Skin of body (tissue), 3 donors: ENCODE measurements at places on chromosomes 11 and 22. TPM values are rescaled to one million over a fixed set of nuclear protein-coding genes. Genes with fewer than 3 reads are reported as not detected.

ANGPTL5 gene
- total RNA-seq: 0.39 TPM

HSPB2 gene
- total RNA-seq: 3.2 TPM

ASCL2 gene
- 1.7 TPM for total RNA-seq

SUSD2 gene
- 0.99 TPM for total RNA-seq

HDHD5 gene
- total RNA-seq: 21.4 TPM

DNA sequence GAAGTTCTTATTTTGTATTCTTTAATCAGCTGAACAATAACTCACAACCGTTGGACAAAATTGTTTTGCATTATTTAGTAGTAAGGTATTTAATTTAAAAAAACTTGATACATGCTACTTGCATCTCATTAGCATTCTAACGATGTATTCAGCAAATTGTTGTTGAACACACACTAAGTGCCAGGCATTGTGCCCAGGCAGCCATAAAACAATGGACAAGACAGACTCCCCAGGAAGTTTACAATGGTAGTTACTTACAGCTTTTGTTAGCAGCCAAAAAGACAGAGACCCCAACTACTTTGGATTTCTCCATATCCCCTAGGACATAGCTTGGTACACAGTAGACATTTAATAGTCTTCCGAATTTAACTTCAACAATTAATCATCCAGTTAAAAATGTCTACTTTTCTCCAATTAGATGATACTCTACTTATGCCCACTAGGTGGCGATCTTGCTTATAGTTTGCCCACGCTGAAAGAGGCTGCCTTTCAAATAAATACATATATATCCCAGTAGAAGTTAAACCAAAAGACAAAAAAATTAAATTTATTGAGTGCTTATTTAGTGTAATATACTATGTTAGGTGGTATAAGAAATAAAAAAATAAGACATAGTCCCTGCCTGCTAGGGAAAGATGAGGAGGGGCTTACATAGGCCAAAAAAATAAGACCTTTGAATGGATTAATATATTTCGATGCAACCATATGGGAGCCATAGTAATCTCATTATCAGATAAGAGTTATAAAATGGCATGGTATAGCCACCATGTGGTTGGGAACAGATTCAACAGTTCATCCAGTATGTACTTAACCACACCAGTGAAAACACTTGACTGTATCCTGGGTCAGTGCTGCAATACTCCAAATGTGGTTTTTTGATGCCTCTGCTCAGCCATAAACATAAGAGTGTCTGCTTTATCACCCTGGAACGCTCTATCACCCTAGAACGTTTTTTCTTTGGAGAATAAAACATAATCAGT, 2.0 kb upstream of the FJX1 start:
- peak; percentile 65 for DNase-seq

GRCh38 chr11:93519179-93519578, 24.0 kb downstream of the SMCO4 start:
- no peak for DNase-seq

DNA sequence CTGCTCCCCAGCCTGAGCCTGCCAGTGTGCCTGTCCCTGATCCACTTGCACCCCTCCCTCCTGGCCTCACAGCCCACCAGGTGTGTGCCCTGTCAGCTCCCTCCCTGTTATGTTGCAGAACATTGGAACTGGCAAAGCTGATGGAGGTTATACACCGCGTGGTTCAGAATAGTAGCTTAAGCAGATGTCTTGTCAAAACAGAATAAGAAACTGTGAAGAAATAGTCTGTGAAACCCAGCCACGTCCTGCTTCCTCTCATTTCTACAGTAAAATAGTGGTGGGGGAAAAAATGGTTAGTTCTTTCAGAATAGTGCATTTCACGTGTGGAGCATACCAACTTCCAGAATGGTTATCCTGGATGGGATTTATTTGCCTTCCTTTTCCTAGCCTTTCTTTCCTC, 161.2 kb upstream of the NAV2 start:
- no peak for DNase-seq

DNA sequence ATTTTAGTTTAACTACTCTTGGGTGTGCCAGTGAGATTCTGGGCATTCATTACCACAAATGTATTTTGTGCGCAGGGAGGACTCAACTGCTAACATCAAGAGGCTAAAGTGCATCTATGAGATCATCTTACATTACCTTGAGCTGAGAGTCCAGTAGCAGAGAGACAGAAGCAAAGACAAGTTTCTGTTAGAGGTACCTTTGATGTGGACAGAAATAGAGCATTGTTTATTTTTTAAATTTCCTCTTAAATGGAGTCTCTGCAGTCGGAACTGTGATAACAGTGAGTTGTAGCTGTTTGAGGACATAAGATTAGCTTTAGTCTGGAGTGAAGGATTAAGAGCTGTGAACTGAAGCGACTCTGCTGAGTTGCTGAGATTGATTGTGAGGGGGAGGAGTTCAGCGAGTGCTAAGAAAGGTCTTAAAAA, 297.0 kb downstream of the CADM1 start:
- DNase-seq: no peak

DNA sequence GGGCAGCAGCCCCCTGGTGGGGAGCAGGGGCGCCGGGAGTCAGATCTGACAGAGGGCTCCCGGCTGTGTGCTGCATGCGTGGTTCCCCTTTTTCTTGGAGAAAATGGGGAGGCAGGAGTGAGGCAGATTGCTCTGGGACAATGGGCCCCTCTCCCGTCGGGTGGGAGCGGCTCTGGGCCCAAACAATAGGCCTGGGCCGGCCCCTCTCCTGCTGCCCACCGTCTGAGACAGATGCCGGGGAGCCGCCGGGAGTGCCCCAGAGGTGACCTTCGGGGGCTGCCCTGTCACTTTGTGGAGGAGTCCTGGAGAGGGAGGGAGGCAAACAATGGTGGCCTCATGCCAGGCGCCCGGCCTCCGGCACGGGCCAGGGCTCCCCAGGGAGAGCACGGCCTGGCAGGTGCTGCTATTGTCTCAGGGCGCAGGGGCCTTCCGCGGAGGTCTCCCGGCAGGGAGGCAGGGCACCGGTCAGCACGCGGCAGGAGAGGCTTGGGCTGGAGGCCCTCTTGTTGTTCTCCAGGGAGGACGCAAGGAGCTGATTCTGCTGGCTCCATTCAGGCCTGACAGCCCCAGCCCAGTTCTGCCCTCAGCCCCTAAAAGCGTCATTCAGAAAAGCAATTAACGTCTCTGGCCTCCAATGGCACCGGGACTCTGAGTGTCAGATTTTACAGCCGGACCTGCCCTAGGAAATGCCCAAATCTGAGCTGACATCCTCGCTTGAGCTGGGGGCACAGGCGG, 44.8 kb downstream of the SMIM38 start:
- no peak for DNase-seq

DNA sequence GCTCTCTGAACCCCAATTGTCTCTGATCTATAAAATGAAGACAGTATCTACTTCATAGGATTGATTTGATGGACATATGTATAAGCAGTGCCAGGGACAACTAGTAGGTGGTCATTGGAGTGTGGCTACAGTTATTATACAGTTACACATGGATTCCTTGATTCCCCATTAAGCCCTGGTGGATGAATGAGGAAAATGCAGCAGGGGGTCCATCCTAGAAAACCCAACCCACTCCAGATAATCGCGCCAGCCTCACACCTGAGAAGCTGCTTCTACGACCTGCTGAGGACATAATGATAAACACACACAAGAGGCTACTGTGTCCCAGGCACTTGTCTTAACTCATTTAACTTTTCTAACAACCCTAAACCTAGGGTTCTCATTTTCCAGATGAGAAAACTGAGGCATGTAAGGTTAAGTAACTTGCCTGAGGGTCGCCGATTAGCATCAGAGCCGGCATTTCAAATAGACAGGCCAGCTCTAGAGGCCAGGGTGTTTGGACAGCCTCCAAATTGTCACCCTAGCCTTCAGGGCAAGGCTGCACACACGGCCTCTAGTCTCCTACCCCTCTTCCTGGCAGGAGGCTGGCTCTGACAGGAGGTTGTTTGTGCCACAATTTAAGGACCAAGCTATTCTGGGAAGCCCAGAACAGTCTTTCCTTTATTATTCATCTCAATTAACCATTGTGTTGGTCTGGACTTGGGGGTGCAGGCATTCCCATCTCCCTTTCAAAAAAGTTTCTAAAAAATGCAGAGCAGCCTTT, 3.8 kb upstream of the C11orf91 start:
- no peak for DNase-seq
